ENCODE measurements at places on chromosomes 3 and 15.
A peak's percentile ranks its signal among the peaks of the same experiment; 100 is the strongest.

DNA sequence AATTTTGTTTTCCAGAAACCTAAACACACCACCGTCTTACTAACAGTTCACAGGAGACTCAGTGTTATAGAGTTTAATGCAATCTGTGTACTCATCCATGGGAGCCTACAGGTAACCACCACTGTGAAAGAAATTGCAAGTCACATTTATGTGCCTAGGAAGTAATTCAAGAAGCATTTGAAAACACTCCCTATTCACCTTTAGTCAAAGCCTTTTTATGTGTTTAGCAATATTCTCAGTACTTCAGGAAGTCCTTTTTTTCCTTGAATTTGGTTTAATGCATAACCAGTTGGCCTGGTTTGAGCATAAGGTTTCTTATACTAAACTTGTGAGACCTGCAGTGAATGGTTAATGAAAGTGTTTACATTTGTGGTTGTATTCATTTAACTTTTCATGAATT lies 346.1 kb downstream of the CHST2 start:
- no peak for DNase-seq

GRCh38 chr15:90560229-90560776 lies 30.6 kb downstream of the CRTC3 start:
- DNase-seq: no peak

DNA sequence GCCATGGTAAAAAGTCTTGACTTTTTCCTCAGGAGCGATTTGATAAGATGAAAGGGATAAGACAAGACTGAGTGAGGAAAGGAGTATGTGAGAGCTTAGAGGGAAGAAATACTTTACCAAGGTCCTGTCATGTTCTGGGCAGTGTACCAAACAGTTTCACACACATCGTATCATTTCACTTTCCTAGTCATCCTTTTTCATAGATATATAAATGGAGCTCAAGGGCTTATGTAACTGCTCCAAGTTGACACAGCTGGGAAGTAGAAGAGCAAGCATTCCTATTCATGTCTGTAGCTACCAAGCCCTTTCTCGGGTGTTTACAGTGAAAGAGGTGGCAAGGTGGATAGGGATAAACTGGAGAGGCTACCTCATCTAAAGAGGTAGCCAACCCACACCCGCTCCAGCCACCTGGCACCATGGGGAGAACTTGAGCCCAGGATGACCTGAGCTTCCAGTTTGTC lies 57.4 kb downstream of the MRPS25 start:
- DNase-seq: peak; percentile 23

GRCh38 chr3:137024348-137024747 lies 66.6 kb downstream of the IL20RB start:
- DNase-seq: no peak

DNA sequence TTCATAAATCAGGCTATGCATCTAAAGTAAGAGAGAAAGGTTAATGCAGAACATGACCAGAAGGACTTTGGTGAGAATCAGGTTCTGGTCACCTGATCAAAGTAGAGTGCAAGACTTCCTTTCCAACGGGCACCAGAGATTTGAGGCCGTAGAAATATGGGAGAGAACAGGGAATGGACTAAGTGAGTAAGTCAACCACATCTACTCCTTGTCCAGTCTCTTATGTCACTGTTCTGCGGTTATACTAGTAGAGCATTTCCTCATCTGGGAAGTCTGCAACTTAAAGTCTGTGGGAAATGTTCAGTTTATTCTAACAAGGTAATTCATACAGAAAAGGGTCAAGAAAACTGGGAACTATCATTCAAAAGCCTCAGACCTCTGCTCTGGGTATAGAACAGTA lies 232.8 kb downstream of the CPNE4 start:
- DNase-seq: no peak

- DNase-seq: no peak
Observed at GRCh38 chr3:189981668-189982067, 139.0 kb downstream of the P3H2 start.

GRCh38 chr3:11077466-11077865 lies 76.8 kb upstream of the HRH1 start:
- no peak for DNase-seq

DNA sequence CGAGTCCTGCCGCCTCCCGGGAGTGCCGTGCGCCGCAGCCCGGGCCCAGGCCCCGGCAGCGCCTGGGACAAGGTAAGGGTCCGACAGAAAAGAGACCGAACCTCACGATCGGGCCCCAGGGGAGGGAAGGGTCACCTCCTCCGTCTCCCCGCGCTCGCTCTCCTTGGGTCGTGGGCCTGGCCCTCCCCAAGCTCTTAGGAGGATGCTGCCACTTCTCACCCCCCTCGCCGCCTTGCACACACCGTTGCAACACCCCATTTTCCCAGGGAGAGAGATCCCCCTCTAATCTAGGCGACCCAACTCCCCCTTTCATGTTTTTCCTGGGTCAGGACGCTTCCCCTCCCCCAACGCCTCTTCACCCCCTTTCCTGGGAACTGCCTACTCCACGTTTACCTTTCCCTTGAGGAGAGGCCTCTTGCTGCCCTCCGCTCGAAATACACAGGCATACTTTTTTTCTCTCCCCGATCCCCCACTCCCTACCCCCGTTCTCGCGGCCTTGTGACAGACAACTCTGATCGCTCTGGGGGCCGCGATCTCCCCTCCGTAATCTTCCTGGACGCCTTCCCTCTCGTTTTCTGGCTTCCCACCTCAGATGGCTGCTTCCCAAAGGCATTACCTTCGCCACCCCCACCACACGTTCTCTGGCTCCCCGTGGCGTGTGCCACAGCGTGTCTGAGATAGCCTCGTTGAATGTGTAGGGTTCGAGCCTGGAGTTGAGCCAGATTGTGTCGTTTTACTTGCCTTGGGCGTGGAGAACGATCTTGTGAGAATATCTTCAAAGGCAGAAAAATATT lies 688 bp downstream of the SETD5 start:
- peak; percentile 57 for DNase-seq

- DNase-seq: no peak
Observed at GRCh38 chr3:8761866-8762265, 7.5 kb downstream of the OXTR start.

DNA sequence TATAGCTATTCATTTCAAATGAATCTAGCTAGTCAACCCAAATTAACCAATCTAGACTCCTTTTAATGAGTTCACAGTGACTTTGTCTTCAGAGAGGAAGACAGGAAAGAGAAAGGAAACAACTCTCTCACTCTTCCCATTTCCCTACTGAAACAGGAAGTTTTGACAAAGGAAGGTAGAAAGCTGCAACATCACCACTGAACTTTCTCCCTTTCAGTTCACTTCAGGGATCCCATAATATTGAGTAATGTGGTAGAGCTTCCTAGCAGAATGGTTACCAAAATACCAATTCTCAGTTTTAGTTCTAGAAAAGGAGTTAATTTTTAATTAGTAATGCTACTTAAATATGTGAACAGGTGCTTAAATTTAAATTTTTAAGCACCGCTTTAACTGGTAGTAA lies 7.5 kb downstream of the VPS13C start:
- no peak for DNase-seq

- DNase-seq: no peak
Observed at GRCh38 chr15:29003191-29003839, 117.5 kb downstream of the APBA2 start.

DNA sequence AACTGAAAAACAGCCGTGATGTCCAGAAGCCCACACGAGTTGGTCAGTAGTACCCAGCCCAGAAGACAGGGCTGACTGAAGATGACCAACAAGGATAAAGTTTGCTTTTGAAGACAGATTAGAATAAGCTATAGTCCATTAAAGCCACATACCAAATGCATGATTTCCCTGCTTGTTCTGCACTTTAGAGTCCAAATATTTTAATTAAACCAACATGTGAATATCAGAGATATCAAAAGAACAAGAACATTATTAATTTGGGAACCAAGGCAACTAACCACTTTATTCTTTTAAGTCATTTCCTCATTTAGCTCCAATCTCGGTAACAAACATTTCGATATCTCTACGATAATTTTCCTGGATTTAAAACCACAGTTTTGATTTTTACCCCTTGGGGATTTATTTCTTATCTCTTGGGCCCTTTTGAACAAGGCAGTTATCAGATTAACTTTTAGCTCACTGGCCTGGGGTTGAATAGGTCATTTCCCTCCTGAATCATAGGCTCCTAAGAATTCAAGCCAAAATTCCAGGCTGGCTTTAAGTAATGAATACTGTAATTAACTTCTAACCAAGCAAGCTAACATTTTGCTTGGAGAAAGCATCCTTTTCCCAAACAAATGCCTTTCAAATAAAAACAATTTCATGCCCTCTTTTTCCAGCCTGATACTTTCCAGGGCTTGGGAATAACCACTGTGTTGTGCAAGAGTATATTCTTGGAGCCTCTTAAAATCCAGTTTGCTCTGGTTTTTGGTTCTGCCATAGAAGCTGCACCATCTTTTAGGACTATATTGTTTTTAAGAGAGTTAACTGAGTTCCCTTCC lies 102.9 kb upstream of the NR2E3 start:
- no peak for DNase-seq

GRCh38 chr3:120348065-120348990 lies 826 bp downstream of the LRRC58 start:
- peak; percentile 15 for DNase-seq

GRCh38 chr3:45178183-45179023 lies 32.2 kb upstream of the CDCP1 start:
- DNase-seq: no peak

DNA sequence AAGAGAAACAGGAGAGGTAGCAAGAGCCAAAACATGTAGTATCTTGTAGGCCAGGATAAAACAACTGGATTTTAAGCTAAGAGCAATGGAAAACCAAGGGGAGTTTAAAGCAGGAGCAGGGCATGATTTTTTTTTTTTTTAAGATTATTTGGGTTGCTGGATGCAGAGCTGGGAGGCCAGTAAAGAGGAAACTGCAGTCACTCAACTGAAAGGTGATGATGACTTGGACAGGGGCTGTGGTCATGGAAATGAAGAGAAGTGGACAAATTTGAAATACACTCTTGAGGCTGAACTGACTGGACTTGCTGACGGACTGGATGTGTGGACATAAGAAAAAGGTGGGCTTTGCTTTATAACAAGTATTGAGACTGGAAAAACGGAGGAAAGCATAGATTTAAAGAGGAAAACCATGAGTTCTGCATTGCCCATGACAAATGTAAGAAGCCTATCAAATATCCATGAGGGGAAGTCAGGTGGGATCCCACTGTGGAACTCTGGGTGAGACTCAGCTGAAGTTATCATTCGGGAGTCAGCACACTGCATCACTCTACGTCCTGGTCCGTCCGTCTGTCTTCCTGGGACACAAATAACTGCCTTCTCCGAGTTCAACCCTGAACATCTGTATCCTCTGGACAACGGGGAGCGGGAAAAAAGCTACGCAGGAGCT lies 688 bp downstream of the XPC start:
- no peak for DNase-seq

- DNase-seq: no peak
Observed at GRCh38 chr15:39554746-39555387, 26.0 kb upstream of the THBS1 start.
